ENCODE measurements at places on chromosomes 7 and 10. TPM values are rescaled to one million over a fixed set of nuclear protein-coding genes. Genes with fewer than 3 reads are reported as not detected.

Gene KEL
- total RNA-seq, result 0.13 TPM

Gene CDH23
- total RNA-seq, result 0.13 TPM

Gene MCM10
- total RNA-seq, result 13.9 TPM

Gene LRRC4
- 1.0 TPM for total RNA-seq

Gene SYT15B
- total RNA-seq, result 2.6 TPM

Gene SH2B2
- 3.6 TPM for total RNA-seq

Gene ASIC3
- not detected for total RNA-seq

Gene CNPY1
- total RNA-seq, result not detected

Gene ORC5
- total RNA-seq, result 17.3 TPM

Gene FLNC
- 232 TPM for total RNA-seq

Gene UNCX
- total RNA-seq, result not detected

Gene LRIT2
- total RNA-seq, result not detected

Gene C10orf143
- total RNA-seq, result 1.6 TPM

Gene TBX20
- not detected for total RNA-seq

Gene PRKG1
- 0.49 TPM for total RNA-seq

Gene MYH16
- total RNA-seq, result 1.1 TPM

Gene PSD
- 9.3 TPM for total RNA-seq

Gene ABCC2
- total RNA-seq, result 0.38 TPM

Gene TMEM270
- total RNA-seq, result not detected

Gene CRPPA
- 0.65 TPM for total RNA-seq

Gene METTL27
- 10.8 TPM for total RNA-seq

Gene SUN3
- total RNA-seq, result not detected

Gene TSPAN15
- total RNA-seq, result 9.5 TPM

Gene PDZD7
- 5.5 TPM for total RNA-seq

Gene PIP
- not detected for total RNA-seq

Gene TMEM229A
- not detected for total RNA-seq

Gene DNAH11
- not detected for total RNA-seq

Gene UPK3B
- 0.98 TPM for total RNA-seq

Gene EBF3
- 0.16 TPM for total RNA-seq

Gene TTYH3
- 156 TPM for total RNA-seq

Gene CNTNAP2
- total RNA-seq, result 0.81 TPM

Gene C10orf90
- not detected for total RNA-seq

Gene PHKG1
- total RNA-seq, result not detected

Gene DEPP1
- total RNA-seq, result 7.3 TPM

Gene SPDYE9
- total RNA-seq, result not detected

Gene TFEC
- not detected for total RNA-seq

Gene MSMB
- not detected for total RNA-seq

Gene MGMT
- total RNA-seq, result 34.1 TPM

Gene ZCWPW1
- 0.81 TPM for total RNA-seq

Gene RBAK
- 4.6 TPM for total RNA-seq

Gene IL6
- 1.8 TPM for total RNA-seq

Gene IL15RA
- total RNA-seq, result 5.6 TPM

Gene PNLIPRP3
- total RNA-seq, result not detected

Gene TMEM236
- not detected for total RNA-seq

Gene CACNA2D1
- total RNA-seq, result 3.9 TPM

Gene ASB15
- not detected for total RNA-seq

Gene IRF5
- total RNA-seq, result 13.3 TPM

Gene TMEM72
- total RNA-seq, result 0.25 TPM

Gene FOXL3
- total RNA-seq, result not detected

Gene CYP2C18
- total RNA-seq, result not detected

Gene LRRD1
- not detected for total RNA-seq

Measured in mesangial cell (primary cell).